ENCODE measurements at places on chromosomes 7 and 10.

GRCh38 chr7:130995252-130996081 lies 261.5 kb upstream of the KLF14 start:
- DNase-seq = no peak

GRCh38 chr10:96758423-96758822 lies 38.1 kb upstream of the PIK3AP1 start:
- DNase-seq = no peak

GRCh38 chr7:84389242-84389641 lies 194.7 kb upstream of the SEMA3A start:
- no peak for DNase-seq

- DNase-seq = no peak
Measured at GRCh38 chr10:10032991-10033390, 984.7 kb upstream of the CELF2 start.

- no peak for DNase-seq
Measured at GRCh38 chr10:100173035-100173434, 12.8 kb downstream of the ERLIN1 start.

DNA sequence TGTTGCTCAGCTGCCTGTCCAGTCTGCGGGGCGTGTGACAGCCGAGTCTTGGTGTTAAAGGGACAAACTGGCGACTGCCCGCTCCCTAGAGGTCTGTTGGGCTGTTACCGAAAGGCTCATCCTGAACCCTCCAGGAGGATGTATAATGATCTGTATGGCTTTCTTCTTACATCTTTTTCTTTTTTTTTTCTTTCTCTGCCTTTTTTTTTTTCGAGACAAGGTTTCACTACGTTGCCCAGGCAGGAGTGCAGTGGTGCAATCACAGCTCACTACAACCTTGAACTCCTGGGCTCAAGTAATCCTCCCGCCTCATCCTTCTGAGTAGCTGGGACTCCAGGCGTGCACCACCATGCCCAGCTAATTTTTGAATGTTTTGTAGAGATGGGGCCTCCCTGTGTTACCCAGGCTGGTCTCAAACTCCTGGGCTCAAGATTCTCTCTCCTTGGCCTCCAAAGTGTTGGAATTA lies 857 bp downstream of the INTS15 start:
- no peak for DNase-seq

GRCh38 chr10:26214004-26214403 lies 2.6 kb upstream of the GAD2 start:
- DNase-seq = no peak

GRCh38 chr7:77570330-77571011 lies 33.4 kb downstream of the PTPN12 start:
- no peak for DNase-seq

DNA sequence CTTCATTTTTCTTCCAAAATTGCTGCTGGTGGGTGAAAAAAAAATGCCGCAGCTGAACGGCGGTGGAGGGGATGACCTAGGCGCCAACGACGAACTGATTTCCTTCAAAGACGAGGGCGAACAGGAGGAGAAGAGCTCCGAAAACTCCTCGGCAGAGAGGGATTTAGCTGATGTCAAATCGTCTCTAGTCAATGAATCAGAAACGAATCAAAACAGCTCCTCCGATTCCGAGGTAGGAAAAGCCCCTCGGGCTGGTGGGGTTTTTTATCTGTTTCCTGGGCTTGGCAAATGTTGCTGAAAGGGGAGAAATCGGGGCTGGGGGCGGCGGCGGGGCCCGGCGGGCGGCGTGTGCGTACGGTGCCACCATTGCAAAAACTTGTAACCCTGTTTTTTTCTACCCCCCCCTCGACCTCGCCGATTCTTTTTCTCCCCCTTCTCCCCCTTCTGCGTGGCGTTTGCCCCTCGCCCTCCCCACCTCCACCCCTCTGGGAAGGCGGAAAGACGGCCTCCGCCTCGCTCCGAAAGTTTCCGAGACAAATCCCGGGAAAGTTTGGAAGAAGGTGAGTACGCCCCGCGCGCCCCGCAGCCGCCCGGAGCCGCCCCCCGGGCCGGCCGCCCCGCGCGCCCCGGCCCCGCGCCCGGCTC lies 789 bp downstream of the TCF7L2 start:
- no peak for DNase-seq

GRCh38 chr10:31101123-31101522 lies 69.5 kb upstream of the ZNF438 start:
- DNase-seq = peak; percentile 41

- no peak for DNase-seq
Measured at GRCh38 chr7:34249192-34249591, 343.9 kb downstream of the BMPER start.

- no peak for DNase-seq
Measured at GRCh38 chr10:84155521-84155920, 16.2 kb downstream of the GHITM start.

DNA sequence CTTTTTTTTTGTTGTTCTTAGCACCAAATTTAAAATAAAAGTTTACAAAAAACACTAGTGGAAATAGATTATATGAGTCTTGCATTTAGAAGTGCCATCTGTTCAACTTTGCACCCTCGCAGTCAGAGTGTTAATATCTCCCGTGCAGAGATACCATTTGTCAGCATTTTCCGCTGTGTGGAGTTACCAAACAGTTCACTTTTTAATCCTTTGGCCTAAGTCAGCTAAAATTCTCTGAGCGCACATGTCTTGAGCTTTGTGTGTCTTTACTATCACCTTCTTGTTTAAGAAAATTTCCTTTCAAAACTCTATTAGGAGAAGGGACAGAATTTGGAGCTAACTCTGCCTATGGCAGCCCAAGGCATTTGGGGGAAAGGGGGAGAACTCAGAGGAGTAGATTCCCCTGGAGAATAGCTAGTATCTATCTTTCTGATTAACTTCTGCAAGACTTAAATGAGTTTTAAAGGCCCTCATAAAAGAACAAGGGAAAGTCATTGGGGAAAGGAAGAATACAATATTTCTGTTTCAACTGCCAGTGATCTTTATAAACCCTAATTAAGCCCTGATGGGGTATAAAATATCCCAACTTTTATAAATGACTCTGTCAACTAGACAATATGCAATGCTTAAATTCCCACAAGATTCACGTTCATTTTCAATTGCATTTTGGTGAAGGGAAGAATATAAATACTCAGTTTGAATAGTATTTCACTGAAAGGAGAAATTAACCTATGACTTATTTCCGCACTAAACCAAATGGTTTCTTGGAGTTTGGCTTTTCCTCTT lies 114.9 kb upstream of the RAB11FIP2 start:
- DNase-seq = no peak

DNA sequence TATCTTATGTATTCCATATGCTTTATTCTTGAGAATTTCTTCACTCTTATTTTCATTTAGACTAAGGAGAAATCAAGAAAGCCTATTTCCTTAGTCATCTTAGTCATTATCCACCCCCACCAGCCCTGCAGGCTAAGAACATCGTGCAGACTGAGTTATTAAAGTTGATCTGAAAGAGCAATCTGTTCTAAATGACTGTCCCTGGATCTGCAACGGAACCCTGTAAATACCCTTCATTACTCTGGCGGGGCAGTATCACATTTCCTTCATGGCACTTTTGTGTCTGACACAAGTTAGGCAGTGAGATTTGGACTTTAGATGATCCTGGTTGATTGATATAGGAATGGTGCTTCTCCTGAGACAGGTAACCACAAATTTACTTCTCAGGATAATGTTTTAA lies 3.5 kb upstream of the MYPN start:
- DNase-seq = no peak

- DNase-seq = no peak
Measured at GRCh38 chr7:28093623-28094232, 86.9 kb downstream of the JAZF1 start.

DNA sequence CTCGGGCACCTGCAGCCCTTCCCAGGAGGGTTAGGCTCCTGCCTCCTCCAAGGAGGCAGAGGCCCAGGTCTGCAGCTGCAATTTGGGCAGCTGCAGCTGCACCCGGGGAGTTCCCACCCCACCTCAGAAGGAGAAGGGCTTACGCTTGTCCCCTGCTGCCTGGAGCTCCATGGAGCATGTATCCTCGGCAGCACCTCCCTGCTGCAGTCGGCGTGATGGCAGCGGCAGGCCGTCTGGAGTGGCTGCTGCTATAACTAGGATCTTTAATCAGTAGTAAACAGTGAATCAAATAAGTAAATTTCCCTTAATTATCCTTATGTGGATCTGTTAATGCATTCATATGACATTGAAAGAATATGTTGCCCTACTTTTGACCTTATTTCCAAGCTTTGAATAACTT lies 167.0 kb downstream of the PON1 start:
- DNase-seq = no peak

DNA sequence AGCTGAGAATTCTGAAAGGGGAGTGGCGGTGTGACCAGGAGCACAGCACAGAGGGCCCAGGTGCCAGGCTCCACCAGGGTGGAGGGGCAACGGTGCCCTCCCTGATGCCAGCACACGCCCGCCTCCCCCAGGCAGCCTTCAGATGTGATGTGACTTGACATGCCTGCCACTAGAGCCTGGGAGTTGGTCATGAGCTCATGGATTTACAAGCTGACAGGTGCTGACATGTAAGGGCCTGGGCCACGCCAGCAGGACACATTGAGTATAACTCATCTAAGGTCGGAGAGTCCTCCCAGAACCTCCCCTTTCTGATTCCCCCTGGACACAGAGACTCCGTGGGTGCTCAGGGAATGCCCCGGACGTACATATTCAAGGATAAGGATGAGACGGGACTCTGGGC lies 74.2 kb downstream of the LSM5 start:
- no peak for DNase-seq

- no peak for DNase-seq
Measured at GRCh38 chr7:36862771-36863261, 138.5 kb upstream of the AOAH start.

All from stimulated activated CD8-positive, alpha-beta memory T cell treated with anti-CD3 and anti-CD28 coated beads, Interleukin-4, amount 100 ng/mL, for 4 hours (primary cell).